ENCODE measurements at places on chromosomes 4 and X. TPM values are rescaled to one million over a fixed set of nuclear protein-coding genes. Genes with fewer than 3 reads are reported as not detected.

The LDB2 gene
- 27.4 TPM for total RNA-seq

The SLC9A6 gene
- 17.3 TPM for total RNA-seq

The LRIT3 gene
- total RNA-seq: not detected

The ZNF595 gene
- 6.4 TPM for total RNA-seq

The MEPE gene
- not detected for total RNA-seq

The USP17L28 gene
- not detected for total RNA-seq

GRCh38 chr4:137703195-137703594 lies 170.9 kb upstream of the PCDH18 start:
- DNase-seq: no peak

DNA sequence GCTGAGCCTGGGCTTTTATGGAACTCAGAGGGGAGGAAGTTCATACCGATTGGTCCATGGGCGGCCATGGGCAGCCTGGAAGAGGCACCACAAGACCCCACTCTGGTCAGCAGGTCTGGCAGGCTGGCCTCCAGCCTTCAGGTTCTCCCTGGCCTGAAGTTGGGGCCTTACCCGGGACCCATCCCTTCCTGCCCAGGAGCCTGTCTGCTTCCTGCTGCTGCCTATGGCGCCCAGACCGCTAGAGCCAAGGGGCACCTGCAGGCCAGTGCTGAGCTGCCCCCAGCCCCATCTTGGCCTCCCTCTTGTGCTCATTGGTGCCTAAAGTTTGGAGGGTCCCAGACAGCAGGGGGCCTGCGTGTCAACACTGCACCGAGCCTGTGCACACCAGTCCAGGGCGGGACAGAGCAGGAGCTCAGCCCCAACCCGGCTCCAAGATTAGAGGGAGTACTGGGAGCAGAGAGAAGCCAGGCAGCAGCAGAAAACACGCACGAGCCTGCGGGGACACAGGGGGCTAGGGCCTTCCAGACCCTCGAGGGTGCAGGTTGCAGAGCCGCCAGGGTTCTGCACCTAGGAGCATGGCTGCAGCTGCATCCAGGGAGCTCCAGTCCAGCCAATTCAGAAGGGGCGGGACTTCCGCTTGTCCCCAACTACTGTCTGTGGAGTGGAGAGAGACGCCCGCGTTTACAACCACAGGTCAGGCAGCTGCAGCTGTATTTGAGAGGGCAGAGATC lies 30.7 kb upstream of the ZNF280C start:
- no peak for DNase-seq

GRCh38 chr4:125420526-125420925 lies 105.8 kb downstream of the FAT4 start:
- DNase-seq: no peak

DNA sequence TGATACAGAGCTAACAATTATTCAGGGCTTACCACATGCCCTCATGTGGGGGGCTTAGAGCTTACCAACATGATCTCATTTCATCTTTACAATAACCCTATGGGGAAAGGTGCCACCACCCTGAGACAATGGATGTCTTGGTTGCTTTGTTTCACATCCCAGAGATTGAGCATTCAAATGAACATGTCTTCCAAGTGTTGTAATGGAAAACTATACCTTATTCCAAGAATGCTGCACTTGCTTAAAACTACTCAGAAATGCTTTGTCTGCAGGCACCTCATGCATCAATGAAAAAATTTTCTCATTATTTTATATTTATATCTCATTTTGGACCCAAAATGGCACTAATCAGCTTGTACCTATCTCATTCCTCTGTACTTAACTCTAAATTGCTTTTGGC lies 34.6 kb downstream of the BCLAF3 start:
- DNase-seq: no peak

DNA sequence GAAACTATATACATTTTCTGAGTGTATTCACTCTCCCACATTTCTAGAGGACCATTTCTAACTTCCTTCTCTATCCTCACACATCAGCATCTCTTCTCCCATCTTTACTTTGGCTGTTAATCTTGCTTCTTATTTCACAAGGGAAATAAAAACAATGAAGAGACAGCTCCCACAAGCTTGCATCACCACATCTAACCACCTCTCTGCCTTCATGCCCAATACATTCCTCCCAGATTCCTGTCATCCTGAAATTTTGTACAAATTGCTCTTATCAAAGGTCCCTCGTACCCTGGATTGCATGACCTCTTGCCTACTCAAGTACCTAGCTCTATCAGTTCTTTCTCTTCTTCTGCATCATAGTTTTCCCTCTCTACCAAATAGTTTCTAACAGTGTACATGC lies 215.2 kb downstream of the ANTXR2 start:
- no peak for DNase-seq

DNA sequence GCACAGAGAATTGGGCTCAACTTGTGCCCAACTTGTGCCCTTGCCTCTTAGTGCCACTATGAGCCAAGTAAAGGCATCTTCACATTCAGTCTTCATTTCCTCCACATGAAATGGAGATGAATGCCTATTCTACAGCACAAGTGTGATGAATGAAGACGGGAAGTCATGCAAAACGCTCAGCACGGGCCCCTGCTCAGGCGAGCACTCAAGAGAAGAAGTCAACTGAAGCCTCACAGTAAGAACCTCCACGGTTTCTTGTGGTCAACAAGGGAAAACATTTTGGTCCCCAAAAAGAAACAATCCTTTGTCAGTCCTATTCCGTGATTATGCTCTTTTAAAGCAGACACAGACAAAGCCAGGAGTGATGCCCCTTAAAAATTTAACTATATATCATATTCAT lies 87.0 kb downstream of the IRF2 start:
- DNase-seq: no peak

- DNase-seq: no peak
Measured at GRCh38 chr4:147633113-147633512, 15.9 kb downstream of the TMEM184C start.
